ENCODE measurements at places on chromosomes 12 and 14. TPM values are rescaled to one million over a fixed set of nuclear protein-coding genes. Genes with fewer than 3 reads are reported as not detected.

GRCh38 chr12:79891506-79892162, 43.3 kb downstream of the PPP1R12A start:
- peaks cover 10% of the 10 kb centered on the region for H3K4me1 ChIP-seq
- H3K4me3 ChIP-seq = no peak overlapping the region
- no peaks in the 10 kb centered on the region for H3K27me3 ChIP-seq
- H3K27ac ChIP-seq = no peak overlapping the region
- H3K36me3 ChIP-seq = no peaks in the 10 kb centered on the region

DNA sequence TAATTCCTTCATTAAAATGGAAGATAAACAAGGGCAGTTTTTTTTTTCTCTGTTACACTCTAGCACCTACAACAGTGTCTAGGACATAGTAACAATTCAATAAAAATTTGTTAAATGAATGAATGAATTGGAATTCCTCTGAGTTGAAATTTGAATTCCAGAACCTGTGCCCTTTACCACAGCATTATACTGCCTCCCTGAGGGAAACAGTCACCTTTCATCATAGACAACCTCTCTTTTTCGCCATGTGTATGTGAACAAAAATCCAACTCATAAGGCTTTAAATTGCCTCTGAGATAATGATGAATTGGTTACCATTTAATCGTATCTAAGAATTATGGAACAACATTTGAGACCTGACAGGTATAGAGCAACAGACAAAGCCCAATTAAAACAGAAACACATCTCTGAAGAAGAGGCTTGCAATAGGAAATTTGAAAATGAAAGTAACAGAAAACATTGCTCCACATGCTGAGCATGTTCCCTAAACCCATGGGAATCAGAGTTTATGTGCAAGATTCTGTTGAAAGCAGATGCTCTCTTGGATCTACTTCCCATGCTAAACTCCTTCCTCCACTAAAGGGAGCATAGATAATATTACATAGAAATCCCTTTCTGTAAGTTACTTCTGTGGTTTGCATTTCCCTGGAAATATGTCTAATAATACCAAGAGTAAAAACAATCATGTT, 657.8 kb downstream of the GALC start:
- H3K4me3 ChIP-seq = no peak overlapping the region
- no peaks in the 10 kb centered on the region for H3K27me3 ChIP-seq
- no peaks in the 10 kb centered on the region for H3K36me3 ChIP-seq
- no peak overlapping the region for H3K27ac ChIP-seq
- H3K4me1 ChIP-seq = no peaks in the 10 kb centered on the region

DNA sequence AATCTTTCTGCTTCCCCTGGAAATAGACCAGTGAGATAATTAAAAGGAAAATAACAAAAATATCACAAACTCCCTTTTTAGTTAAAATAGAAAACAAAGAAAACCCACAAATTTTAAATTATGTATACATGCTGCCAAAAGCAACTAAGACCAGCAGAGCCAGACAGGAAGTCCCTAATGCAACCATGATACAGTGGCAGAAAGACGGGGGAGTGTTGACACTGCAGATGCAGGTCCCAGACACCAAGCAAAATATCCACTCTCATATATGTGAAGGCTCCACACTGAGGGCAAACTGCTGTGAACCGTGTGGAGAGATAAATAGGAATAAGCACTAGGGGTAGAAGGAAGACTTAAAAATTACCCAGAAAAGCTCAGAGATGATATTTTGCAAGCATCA, 401.0 kb downstream of the BTG1 start:
- no peaks in the 10 kb centered on the region for H3K27me3 ChIP-seq
- no peaks in the 10 kb centered on the region for H3K36me3 ChIP-seq
- no peak overlapping the region for H3K4me3 ChIP-seq
- no peak for DNase-seq

The DPF3 gene
- total RNA-seq = not detected

The B3GNT4 gene
- total RNA-seq = 0.70 TPM

Measured in naive thymus-derived CD4-positive, alpha-beta T cell (primary cell).